ENCODE measurements at places on chromosomes 2 and 18.

DNA sequence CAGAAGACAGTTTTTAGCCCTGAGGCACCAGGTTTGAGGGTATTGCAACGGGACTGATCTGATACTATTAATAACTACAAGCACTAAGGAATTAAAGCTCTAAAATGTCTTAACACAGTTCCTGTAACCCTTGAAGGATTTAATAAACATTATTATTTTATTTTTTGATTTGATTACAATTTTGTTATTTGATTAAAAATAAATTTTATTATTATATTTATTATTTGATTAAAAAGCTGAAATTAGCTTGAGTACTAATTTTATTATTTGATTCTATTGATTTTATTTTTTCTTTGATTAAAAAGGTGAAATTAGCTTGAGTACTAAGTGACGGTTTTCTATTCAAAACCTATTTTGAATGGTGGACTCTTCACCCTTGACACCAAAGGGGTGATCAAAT is 307.3 kb downstream of the ZNF521 start:
- DNase-seq = no peak

- DNase-seq = no peak
Measured at GRCh38 chr2:132760405-132760804, 90.4 kb upstream of the LYPD1 start.

DNA sequence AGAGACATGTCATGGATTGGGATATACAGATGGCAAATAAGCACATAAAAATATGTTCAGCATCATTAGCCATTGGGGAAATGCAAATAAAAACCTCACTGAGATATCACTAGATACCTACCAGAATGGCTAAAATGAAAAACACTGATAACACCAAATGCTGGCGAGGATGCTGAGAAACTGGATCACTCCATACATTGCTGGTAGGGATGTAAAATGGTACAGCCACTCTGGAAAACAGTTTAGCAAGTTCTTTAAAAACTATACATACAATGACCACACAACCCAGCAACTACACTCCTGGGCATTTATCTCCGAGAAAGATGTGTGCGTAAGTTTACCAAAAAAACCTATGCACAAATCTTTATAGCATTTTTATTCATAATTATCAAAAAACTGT is 13.9 kb downstream of the PIAS2 start:
- DNase-seq = no peak

DNA sequence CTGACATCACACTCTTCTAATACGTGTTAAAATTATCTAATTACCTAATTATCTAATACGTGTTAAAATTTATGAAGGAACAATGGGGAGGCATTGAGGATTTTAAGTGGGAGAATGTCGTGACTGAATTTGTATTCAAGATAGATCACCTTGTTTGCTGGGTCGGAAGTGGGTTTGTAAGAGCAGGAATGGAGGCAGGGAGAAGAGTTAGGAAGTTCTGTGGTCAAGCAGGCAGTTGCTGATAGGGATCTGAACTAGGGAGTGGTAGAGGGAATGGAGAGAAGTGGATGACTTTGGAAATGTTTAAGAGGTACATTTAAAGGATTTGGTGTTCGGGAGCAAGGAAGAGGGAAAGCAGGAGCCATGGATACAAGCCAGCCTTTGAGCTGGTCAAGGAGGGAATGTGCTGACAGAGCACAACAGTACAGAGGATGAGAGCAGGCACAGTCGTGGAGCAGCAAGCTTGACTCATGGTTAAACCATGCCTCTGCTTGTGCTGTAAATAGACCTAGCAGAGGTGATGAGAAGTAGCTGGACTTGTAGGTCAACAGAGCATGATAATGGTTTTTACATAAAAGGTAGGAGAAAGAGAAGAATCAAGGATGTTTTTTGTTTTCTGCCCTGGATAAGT is 16.2 kb downstream of the IL18RAP start:
- DNase-seq = no peak

Data from HL-60 (cell line).